ENCODE measurements at places on chromosomes 7 and 10.

DNA sequence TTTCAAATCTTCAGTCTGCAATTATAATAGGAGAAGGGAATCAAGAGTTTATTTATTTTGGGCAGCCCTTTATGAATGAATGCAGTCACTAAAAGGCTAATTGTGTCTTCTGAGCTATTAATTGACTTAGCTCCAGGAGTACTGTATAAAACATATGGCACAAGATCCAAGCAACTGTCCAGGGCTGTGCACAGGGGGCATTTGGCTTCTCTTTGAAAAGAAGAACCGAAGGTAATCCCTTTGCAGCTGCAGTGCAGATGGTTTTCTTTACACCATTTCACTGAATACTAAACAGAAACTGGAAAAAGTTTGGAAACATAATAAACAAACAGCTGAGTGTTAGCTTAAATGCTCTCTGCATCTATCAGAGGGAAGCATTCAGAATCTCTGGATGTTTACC lies 282.6 kb upstream of the LRRN3 start:
- no peak for DNase-seq

GRCh38 chr10:5945190-5945509 lies 32.2 kb downstream of the IL15RA start:
- no peak for DNase-seq

DNA sequence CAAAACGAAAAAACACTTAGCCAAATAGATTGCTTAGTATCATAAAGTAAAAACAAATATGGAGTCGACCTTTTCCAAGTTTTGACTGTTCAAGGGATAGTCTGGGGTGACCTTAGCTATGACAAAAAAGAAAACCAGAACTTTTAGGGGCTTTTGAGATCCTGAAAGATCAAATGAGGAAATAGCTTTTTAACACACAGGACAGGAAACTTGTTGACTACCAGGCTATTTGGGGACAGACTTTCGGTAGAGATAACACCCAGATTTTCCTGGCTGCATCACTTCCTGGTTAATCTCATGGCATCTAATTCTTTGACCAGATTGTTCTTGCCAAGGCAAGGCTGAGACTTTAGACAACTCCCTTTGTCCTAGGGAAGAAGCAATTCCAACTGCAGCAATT lies 34.5 kb upstream of the EGR2 start:
- DNase-seq, result no peak

DNA sequence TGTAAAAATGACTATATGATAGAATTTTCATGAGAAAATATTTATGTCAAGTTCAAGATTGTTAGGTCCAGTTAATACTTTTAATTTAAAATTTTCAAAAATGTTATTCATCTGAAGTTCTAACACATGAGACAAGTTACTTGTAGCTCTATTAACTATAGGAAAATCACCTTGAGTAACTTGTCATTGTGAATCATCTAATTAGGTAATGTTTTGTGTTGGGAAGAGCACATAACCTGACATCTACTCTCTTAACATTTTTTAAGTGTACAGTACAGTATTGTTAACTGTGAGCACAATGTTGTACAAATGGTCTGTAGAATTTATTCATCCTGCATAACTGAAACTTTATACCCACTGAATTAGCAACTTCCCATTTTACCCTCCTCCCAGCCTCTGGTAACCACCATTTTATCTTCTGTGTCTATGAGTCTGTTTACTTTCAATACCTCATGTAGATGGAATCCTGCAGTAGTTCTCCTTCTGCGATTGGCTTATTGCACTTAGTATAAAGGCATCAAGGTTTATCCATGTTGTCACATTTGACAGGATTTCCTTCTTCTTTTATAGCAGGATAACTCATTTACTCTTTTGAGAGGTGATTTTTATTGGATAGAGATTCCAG lies 54.6 kb downstream of the ARL4A start:
- DNase-seq, result no peak

GRCh38 chr10:116878123-116878522 lies 28.8 kb downstream of the ENO4 start:
- DNase-seq, result no peak
